ENCODE measurements at places on chromosomes 1 and 21. TPM values are rescaled to one million over a fixed set of nuclear protein-coding genes. Genes with fewer than 3 reads are reported as not detected.

CD5L gene
- not detected for total RNA-seq

OR2T3 gene
- not detected for total RNA-seq

RXFP4 gene
- total RNA-seq = not detected

PPP1R15B gene
- total RNA-seq = 32.6 TPM

GRCh38 chr1:245969283-245969682 lies 537.8 kb downstream of the SMYD3 start:
- H3K4me1 ChIP-seq = no peaks in the 10 kb centered on the region
- H3K27me3 ChIP-seq = no peaks in the 10 kb centered on the region
- no peak overlapping the region for H3K4me3 ChIP-seq
- no peak for DNase-seq
- no peak overlapping the region for H3K27ac ChIP-seq
- H3K36me3 ChIP-seq = no peaks in the 10 kb centered on the region

DNA sequence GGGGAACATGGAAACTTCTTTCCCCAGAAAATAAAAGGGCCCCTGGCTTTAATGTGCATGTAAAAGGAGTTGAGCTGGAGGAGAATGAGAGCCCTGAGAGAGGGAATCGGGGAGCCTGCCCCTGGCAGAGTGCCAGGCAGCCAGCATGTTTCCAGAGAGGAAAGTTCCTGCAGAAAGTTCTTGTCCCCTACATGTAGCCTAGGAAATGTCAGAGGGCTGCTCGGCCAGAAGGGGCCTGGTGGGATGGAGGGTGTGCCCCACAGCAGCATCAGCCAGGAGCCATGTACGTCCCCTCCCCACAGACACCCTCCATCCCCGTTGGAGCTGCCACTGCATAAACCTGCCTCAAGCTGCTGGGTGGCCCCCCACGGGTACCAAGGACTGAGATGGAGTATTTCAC lies 5.4 kb upstream of the PRELP start:
- H3K4me3 ChIP-seq = no peak overlapping the region
- no peak for DNase-seq
- H3K36me3 ChIP-seq = no peaks in the 10 kb centered on the region
- peaks cover 3% of the 10 kb centered on the region for H3K27me3 ChIP-seq
- peaks cover 26% of the 10 kb centered on the region for H3K4me1 ChIP-seq

- H3K4me1 ChIP-seq = no peaks in the 10 kb centered on the region
- no peak overlapping the region for H3K4me3 ChIP-seq
- no peak for DNase-seq
- no peak overlapping the region for H3K27ac ChIP-seq
Measured at GRCh38 chr1:104953555-104953954, 1203.9 kb downstream of the AMY1C start.

- H3K4me3 ChIP-seq = no peak overlapping the region
- H3K4me1 ChIP-seq = no peaks in the 10 kb centered on the region
- H3K27me3 ChIP-seq = no peaks in the 10 kb centered on the region
- H3K36me3 ChIP-seq = no peaks in the 10 kb centered on the region
Measured at GRCh38 chr1:196409586-196409985, 198.7 kb downstream of the KCNT2 start.

GRCh38 chr21:39051588-39051949 lies 131.7 kb downstream of the PSMG1 start:
- H3K27me3 ChIP-seq = no peaks in the 10 kb centered on the region
- H3K4me3 ChIP-seq = no peak overlapping the region
- no peak for DNase-seq
- peak overlapping the region; percentile 47 for H3K27ac ChIP-seq
- H3K4me1 ChIP-seq = peaks cover 4% of the 10 kb centered on the region

DNA sequence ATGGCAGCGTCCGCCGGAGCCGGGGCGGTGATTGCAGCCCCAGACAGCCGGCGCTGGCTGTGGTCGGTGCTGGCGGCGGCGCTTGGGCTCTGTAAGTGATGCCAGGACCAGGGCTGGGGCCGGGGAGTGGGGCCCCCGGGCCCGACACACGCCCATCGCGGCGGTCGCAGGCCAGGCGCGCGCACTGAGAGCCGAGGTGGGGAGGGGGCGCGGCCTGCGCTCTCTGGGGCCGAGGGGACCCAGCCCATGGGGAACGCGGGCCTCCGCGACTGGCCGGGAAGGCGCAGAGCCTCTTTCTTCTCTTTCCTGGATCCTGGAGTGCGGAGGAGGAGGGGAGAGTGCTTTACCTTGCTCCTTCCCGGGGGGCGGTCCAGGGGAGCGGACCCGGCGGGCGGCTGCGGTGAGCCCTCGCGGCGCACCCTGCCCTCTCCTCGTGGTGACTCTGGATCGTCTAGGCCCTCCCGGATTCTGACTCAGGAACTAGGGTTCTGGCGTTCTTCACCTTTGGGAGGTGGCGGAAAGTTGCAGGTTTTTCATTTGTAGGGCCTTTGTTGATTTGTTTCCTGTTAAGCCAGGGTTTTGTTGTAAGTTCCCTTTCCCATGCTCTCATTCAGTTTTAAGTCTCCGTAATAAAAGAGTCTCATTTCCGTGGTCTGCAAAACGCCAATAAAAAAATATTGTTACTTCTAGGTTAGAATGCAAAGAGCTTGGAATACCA lies 529 bp downstream of the MPZL1 start:
- DNase-seq = peak; percentile 65
- no peaks in the 10 kb centered on the region for H3K27me3 ChIP-seq
- peak overlapping the region; percentile 85 for H3K27ac ChIP-seq
- H3K4me3 ChIP-seq = peak overlapping the region; percentile 96

GRCh38 chr21:25421321-25422028 lies 185.8 kb downstream of the MRPL39 start:
- no peak overlapping the region for H3K4me3 ChIP-seq
- H3K27me3 ChIP-seq = no peaks in the 10 kb centered on the region
- DNase-seq = no peak
- H3K27ac ChIP-seq = no peak overlapping the region
- no peaks in the 10 kb centered on the region for H3K4me1 ChIP-seq
- H3K36me3 ChIP-seq = no peaks in the 10 kb centered on the region

GRCh38 chr1:180251526-180252305 lies 21.7 kb downstream of the LHX4 start:
- no peaks in the 10 kb centered on the region for H3K4me1 ChIP-seq
- no peak overlapping the region for H3K4me3 ChIP-seq
- peaks cover 29% of the 10 kb centered on the region for H3K27me3 ChIP-seq

GRCh38 chr1:154999571-155000410 lies 2.8 kb upstream of the ZBTB7B start:
- peaks cover 22% of the 10 kb centered on the region for H3K4me1 ChIP-seq
- no peaks in the 10 kb centered on the region for H3K27me3 ChIP-seq
- peak overlapping the region; percentile 91 for H3K27ac ChIP-seq
- H3K36me3 ChIP-seq = no peaks in the 10 kb centered on the region

DNA sequence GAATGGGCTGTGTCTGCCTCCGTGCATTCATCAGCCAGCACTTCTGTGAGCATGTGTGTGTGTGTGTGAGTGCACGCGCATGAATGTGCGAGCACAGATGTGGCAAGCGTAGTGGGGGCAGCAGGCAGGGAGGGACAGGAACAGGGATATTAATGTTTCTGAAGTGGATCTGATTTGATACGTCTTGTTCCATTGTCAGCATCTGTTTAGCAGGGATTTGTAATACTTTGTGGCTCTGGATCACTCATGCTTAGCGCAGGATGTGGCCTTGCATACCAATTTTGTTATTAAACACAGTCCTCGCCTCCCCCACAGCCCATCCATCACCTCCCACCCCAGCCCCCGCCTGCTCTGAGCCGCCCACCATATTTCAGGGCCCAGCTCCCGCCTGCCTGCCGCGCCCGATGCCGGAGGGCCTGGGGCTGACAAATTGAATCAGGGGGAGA lies 52.4 kb downstream of the TMEM53 start:
- no peaks in the 10 kb centered on the region for H3K4me1 ChIP-seq
- DNase-seq = no peak
- no peaks in the 10 kb centered on the region for H3K27me3 ChIP-seq
- H3K4me3 ChIP-seq = no peak overlapping the region
- no peaks in the 10 kb centered on the region for H3K36me3 ChIP-seq

- no peaks in the 10 kb centered on the region for H3K36me3 ChIP-seq
- H3K27ac ChIP-seq = no peak overlapping the region
- no peak overlapping the region for H3K4me3 ChIP-seq
- peaks cover 17% of the 10 kb centered on the region for H3K4me1 ChIP-seq
- no peaks in the 10 kb centered on the region for H3K27me3 ChIP-seq
Measured at GRCh38 chr21:15283138-15283537, 218.3 kb upstream of the NRIP1 start.
